WTC11 (cell line): ENCODE measurements at places on chromosomes 2 and 18.

- DNase-seq: peak; percentile 79
Measured at GRCh38 chr2:207334624-207335371, 169.1 kb upstream of the KLF7 start.

DNA sequence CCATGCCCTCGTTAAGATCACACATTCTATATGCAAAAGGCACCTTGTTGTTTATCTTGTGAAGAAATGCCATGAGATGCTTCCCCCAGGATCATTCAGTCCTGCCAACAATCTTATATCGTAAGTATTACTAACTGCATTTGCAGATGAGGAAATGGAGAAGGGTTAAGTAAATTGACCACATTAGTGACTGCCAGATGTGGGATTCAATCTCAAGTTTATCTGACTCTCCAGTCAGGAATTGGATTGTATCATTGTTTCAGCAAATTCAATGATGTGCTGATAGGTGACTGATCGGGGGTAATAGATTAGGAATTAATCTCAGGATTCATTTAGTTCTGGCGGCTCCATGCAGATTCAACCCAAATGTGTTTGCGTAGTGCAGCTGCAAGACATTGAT, 106.2 kb downstream of the CNTNAP5 start:
- no peak for DNase-seq

DNA sequence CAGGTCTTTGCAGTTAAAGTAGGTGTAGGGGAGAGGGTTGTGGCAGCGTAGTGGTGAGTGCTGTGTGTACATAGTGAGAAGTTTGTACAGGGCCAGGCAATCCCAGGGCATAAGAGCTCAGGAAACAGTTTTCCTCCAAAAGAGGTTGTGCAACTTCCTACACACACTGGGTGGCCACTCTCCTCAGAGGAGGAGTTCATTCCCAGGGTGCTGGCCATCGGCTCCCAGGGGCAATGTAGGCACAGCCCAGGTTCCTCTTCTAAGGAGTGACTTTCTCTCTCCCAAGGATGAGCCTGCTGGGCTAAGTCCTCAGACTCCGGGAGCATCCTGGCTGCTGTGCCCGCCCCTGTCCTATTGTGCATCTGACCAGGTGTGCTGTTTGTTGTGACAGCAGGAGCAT, 3.0 kb downstream of the ACOXL start:
- peak; percentile 22 for DNase-seq

- no peak for DNase-seq
Measured at GRCh38 chr2:127609031-127609751, 36.8 kb upstream of the GPR17 start.

- no peak for DNase-seq
Measured at GRCh38 chr2:64326578-64327050, 127.3 kb upstream of the LGALSL start.

- no peak for DNase-seq
Measured at GRCh38 chr2:126839796-126840195, 58.9 kb upstream of the TEX51 start.
